ENCODE measurements at places on chromosomes 1 and 21.

DNA sequence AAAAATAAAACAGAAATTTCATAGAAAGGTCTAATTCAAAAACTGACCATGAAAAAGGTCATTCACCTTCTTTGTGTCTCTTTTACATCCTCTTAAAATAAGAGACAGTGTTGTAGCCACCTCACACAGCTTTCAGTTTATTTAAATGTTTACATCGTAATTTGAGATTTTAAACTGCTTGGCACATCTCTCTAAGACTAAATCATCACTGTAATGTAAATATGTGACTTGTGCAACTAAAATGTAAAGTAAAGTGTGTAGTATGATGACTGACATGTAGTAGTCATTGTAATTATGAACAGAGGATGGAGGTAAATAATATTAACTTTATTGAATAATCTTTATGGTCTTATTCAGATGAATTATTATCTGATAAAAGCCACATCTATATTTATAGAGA, 283.9 kb downstream of the KCNT2 start:
- no peak for DNase-seq

GRCh38 chr21:27189870-27190269, 223.0 kb upstream of the ADAMTS5 start:
- no peak for DNase-seq

GRCh38 chr1:34055818-34056217, 109.2 kb downstream of the CSMD2 start:
- no peak for DNase-seq

DNA sequence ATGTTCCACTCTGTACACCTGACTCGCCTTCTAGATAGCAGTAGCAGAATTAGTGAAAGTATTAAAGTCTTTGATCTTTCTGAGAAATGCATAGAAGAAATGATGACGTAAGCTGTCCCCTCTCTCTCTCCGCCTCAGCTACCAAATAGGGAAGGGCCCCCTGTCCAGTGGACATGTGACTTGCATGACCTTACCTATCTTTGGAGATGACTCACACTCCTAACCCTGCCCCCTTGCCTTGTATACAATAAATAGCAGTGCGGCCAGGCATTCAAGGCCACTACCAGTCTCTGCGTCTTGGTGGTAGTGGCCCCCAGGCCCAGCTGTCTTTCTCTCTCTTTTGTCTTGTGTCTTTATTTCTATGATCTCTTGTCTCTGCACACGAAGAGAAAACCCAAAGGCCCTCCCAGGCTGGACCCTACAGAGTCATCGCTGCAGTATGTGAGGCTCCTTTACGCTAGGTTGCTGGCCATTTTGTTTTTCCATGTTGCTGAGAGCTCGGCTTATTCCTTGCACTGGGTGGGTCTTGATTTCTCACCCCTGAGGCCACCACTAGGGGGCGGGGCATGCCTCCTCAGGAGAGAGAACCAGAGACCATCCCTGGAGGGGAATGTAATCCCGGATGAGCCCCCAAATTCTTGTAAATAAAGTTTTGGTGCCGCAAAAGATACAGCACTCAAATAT, 16.0 kb upstream of the ZBTB8B start:
- DNase-seq: no peak
